Parietal lobe (tissue), 2 donors: ENCODE measurements at places on chromosomes 16 and 17. TPM values are rescaled to one million over a fixed set of nuclear protein-coding genes. Genes with fewer than 3 reads are reported as not detected.

Gene CDRT15
- not detected for total RNA-seq

Gene TXNDC11
- 20.7 TPM for total RNA-seq

Gene SLFN14
- total RNA-seq, result 0.31 TPM

Gene TVP23B
- 59.2 TPM for total RNA-seq

Gene G6PC1
- not detected for total RNA-seq

Gene CLDN7
- total RNA-seq, result not detected

Gene PRSS33
- total RNA-seq, result not detected

Gene FA2H
- 0.31 TPM for total RNA-seq

Gene HBZ
- not detected for total RNA-seq

Gene CDR2L
- total RNA-seq, result 8.8 TPM

Gene NPIPA3
- total RNA-seq, result 3.8 TPM

Gene DYNC1LI2
- 220 TPM for total RNA-seq
